Lung (tissue), 17 donors: ENCODE measurements at places on chromosomes 7 and 10.

- peak; percentile 33 for DNase-seq
Measured at GRCh38 chr10:15313047-15313446, 58.0 kb downstream of the FAM171A1 start.

DNA sequence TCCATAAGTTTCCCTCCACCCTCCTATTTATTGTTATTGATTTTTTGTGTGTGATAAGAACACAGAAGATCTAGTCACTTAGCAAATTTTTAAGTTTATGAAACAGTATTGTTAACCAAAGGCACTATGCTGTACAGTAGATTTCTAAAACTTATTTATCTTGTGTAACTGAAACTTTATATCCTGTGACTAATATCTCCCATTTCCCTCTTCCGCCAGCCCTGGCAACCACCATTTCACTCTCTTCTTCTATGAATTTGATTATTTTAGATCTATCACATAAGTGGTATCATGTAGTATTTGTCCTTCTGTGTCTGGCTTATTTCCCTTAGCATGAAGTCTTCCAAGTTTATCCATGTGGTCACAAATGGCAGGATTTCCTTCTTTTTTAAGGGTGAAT lies 144.3 kb upstream of the INHBA start:
- no peak for DNase-seq

- no peak for DNase-seq
Measured at GRCh38 chr7:29078311-29079260, 67.8 kb downstream of the CPVL start.

- no peak for DNase-seq
Measured at GRCh38 chr7:128395748-128396147, 14.0 kb downstream of the IMPDH1 start.

DNA sequence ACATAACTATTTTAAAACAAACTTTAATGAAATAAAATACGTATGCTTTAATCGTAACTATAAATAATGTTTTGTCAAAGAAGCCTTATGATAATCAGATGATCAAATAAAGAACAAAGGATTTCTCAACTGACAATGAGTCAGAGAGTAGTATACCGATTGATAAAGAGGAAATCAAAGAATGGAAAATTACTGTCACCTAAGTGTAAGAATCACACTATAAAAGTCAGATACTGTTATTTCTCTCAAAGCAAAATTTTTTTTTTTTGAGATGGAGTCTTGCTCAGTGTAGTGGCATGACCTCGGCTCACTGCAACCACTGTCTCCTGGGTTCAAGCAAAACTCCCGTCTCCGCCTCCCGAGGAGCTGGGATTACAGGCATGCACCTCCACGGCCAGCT lies 18.8 kb downstream of the DNAJC2 start:
- DNase-seq, result no peak

- DNase-seq, result peak; percentile 81
Measured at GRCh38 chr7:149776289-149776688, 2.9 kb upstream of the ZNF467 start.

DNA sequence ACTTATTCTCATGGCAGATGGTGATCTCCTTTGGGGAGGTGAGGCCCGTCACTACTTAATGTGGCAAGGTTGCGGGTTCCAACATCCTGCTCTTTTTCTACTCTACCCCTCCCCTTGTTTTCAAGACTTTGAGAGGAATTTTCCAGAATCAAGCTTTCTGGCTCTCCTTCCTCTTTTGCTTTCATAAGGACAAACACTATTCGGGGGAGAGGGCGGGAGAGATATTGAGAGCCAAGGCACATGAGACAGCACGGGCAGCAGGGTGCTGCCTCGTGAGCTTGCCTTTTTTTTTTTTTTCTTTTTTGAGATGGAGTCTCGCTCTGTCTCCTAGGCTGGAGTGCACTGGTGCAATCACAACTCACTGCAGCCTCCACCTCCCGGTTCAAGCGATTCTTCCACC lies 6.9 kb upstream of the PFKFB3 start:
- DNase-seq, result peak; percentile 30

DNA sequence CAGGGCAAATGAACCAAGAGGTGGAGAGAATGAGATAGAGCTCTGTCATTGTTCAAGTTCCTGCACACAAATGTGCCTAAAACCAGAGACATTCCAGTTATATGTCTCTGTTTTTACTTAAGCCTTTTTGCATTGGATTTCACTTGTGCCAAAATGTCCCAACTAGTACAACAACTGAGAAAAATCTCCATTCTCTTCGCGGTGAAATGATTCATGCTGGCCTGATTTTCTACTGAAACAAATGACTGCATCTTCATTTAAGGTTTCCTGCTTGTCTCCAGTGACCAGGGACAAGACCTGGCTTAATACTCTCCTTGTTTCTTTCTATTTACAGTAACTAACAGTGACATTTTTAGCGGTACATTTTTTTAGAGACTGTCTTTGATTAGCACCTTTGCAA lies 714.9 kb downstream of the KCNMA1 start:
- no peak for DNase-seq

GRCh38 chr7:85014936-85015660 lies 171.8 kb downstream of the SEMA3D start:
- peak; percentile 49 for DNase-seq

DNA sequence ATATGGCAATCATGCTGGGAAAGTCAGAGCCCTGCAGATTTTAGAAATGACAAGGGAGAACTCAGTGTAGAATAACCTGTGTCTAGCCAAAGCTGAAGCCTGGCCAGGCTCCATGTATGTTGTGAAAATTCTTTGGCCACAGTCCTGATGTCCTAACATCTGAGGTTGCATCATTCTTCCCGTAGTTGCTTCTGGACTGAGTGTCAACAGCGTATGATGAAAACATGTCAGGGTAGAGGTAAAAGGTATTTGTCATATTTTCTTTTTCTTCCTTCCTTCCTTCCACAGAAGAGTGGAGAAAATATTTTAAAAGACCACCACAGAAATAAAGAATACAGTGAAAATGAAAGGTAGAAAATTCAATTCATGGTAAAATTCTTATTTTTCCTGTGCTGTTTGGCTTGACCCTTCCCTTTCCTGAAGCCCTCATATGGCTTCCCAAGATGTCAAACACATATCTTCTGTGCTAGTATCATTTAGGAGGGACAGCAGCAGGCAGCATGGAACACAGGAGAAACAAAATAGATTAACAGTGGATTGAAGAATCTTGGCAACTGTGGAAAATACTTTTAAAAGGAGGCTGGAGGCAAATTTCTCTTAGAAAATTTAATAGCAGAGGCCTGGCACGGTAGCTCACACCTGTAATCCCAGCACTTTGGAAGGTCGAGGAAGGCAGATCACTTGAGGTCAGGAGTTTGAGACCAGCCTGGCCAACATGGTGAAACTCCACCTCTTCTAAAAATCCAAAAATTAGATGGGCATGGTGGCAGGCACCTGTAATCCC lies 18.9 kb upstream of the NRBF2 start:
- peak; percentile 77 for DNase-seq

DNA sequence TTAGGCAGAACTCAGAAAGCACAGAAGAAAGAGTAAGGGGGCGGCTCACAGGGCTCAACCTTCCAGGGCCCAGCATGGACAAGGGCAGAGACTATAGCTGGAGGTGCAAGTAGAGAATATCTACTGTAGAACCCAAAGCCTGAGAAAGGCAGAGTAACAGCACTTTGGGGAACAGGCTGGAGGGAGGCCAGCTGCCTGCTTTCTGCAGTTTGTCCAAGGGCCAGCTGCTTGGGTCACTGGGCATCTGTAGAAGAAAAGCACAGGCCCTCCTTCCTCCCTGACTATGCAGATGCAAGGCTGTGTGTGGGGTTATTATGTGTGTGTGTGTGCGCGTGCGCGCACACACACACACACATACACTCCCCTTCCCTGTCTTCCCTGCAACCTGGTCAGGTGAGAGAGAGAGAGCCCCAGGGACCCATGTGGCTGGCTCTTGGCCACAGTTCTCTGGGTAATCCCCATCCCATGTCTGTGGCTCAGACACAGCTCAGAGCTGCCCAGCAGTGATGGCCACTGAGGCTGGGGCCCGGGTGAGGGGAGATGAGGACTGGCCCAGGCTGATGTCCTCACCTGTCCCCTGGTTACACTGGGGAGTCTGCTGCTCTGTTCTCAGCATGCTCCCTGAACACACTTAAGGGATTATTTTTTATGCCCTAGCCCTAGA lies 9.0 kb downstream of the ADRA2A start:
- no peak for DNase-seq

GRCh38 chr10:17599089-17599488 lies 18.1 kb downstream of the HACD1 start:
- DNase-seq, result no peak

GRCh38 chr7:51237446-51238133 lies 79.0 kb downstream of the COBL start:
- DNase-seq, result peak; percentile 82

DNA sequence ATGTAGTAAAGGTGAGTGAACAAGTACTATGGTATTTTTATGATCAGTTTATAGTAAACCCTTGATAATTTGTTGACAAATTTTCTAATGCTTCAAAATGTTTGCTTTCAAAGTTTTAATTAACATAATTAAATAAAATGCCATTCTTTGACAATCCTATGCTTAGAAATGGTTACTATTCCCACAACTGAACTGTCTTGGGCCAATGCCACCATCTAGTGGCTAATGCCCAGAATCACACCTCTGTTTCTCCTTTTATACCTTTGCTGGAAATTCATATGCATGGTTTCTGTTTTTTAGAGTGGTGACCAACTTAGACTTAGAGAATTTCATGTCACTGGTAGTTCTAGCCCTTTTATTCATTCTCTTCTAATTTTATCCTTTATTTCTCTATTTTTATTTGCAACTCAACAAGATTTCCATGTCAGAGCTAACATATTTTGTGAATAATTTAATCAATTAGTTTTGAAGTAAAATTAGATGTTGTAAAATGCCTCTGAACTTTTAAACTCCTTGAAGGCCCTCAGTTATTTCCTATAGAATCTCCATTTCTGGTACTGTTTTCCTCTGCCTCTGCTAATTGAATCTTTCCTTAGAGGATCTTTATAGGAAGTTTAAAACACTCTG lies 31.1 kb downstream of the PCGF5 start:
- peak; percentile 81 for DNase-seq

DNA sequence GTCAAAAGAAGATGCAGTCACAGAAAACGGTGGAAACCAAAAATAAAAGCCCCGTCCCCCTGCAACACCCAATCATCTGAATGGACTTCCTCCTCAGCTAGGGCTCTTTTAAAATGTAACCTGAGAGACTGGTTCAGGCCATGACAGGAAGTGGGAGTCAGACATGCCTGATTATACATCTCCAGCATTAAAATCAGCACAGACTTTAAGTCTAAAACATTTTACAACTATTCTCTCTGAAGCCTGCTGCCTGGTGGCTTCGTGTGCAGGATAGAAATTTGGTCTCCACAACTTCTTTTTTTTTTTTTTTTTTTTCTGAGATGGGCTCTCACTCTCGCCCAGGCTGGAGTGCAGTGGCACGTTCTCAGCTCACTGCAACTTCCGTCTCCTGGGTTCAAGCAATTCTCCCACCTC lies 30.3 kb downstream of the HACD1 start:
- DNase-seq, result no peak

DNA sequence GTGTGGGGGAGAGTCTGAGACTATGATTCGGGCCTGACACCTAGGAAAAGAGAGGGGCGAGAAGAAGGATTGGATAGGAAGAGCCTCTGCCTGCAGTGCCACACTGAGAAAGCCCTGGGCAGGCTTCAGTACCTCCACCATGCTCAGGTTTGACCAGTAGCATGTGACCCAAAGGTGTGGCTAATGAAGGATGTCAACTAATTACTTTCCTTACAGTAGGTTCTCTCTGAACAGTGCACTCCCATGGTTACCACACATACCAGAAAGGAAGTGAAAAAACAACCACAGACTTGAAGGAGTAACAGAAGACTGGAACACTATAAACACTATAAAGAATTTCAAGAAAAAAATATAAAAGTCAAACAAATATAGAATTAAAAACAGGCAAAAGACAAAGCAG lies 46.2 kb downstream of the SEM1 start:
- DNase-seq, result no peak

DNA sequence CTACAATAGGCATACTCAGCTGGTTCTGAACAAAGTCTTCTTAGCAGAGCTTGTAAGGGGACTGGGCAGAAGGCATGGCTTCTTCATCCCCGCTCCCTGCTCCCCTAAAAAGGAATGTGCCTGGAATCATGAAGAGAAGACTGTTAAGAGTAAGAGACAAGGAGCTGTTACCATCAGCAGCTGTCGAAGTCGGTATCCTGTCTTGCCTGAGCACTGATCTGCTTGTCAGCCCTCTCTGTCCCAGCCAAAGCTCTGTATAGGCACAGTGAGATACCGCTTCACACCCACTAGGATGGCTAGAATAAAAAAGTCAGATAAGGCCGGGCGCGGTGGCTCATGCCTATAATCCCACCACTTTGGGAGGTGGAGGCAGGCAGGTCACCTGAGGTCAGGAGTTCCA lies 2.4 kb downstream of the ABLIM1 start:
- DNase-seq, result no peak

DNA sequence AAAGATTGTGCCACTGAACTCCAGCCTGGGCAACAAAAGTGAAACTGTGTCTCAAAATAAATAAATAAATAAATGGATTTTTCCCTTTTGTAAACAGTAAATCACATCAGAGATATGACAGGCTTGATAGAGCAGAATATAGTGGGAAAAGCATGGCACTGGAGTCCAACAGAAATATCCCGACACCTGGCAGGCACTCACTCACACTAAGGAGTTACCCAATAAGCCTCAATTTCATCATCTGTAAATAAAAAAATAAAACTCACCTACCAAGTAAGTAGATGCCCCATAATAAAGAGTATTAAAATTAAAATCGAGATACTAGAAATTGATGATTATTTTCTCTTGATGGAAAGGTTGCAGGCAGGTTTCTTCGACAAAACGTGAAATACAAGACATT lies 1.7 kb downstream of the ATE1 start:
- DNase-seq, result no peak

- DNase-seq, result no peak
Measured at GRCh38 chr7:123190109-123190831, 9.5 kb downstream of the SLC13A1 start.

- no peak for DNase-seq
Measured at GRCh38 chr7:72170475-72170874, 241.7 kb downstream of the CALN1 start.

GRCh38 chr10:9939716-9940115 lies 1078.0 kb upstream of the CELF2 start:
- DNase-seq, result no peak

GRCh38 chr10:69086001-69086509 lies 1.8 kb upstream of the SRGN start:
- no peak for DNase-seq

GRCh38 chr10:99115703-99116102 lies 119.9 kb downstream of the HPSE2 start:
- no peak for DNase-seq

- DNase-seq, result no peak
Measured at GRCh38 chr7:30980194-30980593, 16.4 kb downstream of the GHRHR start.

DNA sequence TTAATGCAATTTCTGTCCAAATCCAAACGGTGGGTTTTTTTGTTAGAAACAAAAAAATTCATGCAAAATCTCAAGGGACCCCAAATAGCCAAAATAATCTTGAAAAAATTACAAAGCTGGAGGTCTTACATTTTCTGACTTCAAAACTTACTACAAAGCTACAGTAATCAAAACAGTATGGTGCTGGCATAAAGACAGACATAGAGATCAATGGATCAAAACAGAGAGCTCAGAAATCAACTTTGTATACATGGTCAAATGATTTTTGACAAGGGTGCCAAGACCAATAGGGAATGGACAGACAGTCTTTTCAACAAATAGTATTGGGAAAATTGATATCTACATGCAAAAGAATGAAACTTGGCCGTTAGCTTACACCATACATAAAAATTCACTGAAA lies 21.7 kb upstream of the CYP3A4 start:
- DNase-seq, result no peak

GRCh38 chr7:151308791-151309190 lies 32.8 kb upstream of the NUB1 start:
- DNase-seq, result no peak
